ENCODE measurements at places on chromosomes 12 and 14.

- DNase-seq: no peak
Observed at GRCh38 chr12:90390947-90391346, 564.0 kb downstream of the CCER1 start.

- DNase-seq: no peak
Observed at GRCh38 chr14:75496755-75497154, 25.5 kb upstream of the BATF start.

DNA sequence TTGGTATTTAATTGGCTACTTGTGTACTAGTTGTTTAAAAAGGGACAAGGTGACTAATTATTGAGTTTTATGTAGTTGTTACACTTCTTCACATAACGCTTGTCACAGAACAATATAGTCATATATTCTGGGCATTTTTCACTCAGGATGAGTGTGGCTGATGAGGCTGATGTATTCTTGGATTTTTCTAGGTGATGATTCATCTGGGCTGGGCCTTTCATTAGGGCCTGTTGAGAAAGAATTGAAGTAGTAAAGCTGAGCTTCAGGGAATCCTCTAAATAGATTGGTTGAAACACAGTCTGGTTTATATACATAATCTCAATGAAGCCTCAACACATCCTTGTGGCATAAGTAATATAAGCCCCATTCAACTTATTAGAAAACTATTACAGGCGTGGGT is 445.7 kb downstream of the DAD1 start:
- no peak for DNase-seq

DNA sequence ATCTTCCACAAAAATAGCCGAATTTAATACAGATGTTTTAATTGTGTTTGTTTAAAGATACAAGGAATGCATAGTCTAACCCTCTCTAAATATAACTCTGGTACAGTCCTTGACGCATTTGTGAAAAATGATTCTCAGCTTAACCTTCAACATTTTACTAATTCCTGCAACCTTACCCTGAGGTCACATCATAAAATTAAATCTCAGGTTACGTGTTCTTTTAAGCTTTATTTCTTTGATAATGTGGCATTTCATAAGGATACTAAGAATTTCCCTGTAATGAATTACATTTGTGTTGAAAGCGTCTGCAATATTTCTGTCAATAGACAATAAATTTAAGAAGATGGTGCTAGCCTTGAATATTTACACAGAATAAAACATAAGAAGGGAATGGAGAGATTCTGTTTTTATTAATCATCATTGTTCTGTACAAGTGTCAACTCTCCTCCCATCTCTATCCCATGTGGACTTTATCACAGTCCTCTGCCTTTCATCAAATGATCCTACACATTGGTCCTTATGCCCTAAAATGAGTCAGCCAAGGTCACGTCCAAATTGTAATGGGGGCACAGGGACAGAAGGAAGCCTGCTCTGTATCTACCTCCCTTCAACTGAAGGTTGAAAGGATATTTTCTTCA is 769.3 kb upstream of the FLRT2 start:
- DNase-seq: no peak

DNA sequence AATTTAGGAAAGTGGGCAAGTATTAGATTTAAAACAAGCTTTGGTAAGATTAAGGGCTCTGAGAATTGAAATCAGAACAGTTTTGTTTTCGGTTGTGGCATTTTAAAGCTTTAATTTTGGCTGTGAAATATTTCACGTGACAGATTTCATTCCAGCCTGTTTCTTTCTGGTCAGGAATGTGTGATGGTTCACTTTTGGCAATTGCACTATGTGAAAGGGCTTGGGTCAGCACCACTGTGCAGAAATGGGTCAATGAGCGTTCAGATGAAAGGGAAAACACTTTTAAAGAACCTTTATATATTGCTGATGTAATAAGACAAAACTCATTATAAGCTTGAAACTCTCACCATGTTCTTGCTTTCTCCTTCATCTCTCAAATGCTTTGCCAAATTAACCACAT is 17.1 kb downstream of the NUBPL start:
- DNase-seq: no peak

DNA sequence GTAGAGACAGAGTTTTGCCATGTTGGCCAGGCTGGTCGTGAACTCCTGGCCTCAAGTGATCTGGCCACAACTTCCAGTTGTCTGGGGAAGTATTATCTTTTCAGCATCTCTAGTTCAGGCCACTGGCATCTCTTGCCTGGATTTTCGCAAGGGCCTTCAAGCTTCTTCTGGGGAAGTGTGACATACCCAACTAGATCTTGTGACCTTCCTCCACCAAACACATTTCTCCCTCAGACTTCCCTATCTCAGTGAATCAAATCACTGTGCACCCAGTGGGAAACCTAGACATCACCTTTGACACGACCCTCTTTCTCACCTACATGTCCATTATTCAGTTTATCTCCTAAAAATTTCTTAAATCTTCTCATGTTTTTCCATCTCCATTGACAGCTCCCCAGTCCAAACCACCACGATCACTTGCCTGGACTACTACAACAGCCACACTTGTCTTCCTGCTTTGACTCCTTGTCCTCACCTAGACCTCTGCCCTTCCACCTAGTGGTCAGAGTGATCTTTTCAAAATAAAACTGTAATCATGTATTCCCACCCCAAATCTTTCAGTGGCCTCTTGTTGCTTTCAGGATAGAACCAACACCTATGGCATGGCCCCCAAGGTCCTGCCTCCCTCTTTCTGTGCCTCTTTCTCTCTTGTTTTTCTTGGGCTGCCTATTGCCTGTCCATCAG is 3.3 kb downstream of the EEF1AKMT3 start:
- DNase-seq: no peak

- no peak for DNase-seq
Observed at GRCh38 chr12:5480938-5481303, 49.0 kb downstream of the NTF3 start.

DNA sequence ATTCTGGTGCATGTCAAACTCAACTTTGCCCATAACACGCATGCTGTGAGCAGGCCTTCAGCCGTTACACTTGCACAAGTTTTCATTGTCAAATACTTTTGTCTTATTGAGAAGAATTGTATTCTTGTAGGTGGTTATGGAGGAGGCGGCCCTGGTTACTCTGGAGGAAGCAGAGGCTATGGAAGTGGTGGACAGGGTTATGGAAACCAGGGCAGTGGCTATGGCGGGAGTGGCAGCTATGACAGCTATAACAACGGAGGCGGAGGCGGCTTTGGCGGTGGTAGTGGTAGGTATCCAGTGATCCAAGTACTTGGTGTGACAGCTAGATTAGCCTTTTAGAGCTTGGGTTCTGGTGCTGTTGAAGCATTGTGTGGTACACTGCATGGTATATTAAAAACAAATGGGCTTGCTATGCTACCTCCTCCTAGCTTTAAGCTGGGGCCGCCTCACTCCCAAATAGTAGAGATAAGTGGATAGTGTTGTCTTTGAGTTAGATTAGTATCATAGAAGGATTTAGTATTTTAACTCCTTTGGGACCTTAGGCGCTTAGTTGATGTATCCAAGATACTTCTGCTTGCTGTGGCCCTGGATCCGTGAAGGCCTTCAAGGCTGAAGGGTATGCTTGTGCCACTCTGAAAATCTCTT is 2.5 kb downstream of the HNRNPA1 start:
- DNase-seq: no peak

DNA sequence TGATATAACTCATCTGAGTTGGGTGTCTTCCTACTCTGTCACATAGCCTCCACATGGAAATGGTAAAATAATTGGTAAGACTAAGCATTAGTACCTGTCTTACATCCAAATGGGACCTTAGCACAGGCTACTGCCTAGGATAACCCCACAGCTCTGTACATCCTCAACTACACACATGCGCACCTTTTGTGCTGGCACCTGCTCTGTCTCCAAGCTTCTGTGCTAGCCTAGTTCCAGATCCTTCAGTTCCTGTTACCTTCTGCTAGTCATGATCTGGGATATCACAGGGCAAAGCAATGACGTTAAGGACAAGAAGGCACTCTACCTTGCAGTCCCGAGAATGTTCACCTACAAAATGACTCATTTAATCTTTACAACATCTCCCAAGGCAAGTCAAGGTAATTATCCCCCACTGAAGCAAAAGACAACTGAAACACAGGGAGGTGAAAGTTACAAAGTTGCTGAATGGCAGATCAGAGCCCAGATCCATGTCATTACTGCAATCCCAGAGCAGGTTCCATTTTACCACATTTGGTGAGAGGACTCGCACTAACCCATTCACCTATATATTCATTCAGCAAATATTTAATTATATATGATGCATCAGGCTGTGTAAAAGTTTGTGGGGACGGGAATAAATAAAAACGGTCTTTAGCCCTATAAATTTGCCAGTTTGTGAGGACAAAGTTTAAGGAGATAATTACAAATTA is 61.7 kb downstream of the PPM1H start:
- no peak for DNase-seq

- DNase-seq: no peak
Observed at GRCh38 chr14:36874396-36875138, 212.9 kb downstream of the PAX9 start.
